Keratinocyte (primary cell): ENCODE measurements at places on chromosomes 7 and 10.

GRCh38 chr7:131501930-131502685 is 54.3 kb downstream of the PODXL start:
- no peak for DNase-seq

DNA sequence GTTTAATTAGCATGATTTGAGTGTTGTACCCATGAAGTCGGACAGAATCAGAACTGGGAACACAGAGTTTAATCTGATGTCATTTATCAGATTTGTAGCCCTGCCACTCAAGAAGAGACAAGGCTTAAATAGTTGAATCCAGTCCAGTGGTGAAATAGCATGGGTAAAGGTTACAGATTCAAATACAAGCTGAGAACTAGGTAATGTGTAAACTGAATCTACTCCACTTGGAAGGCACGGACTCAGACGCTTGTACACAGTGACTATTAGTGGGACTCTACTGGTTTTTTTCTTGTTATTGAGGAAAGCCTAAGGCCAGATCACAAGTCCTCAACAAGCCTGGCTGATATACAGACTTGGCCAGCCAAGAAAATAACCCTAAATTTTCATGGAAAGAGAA is 142.9 kb downstream of the CTTNBP2 start:
- no peak for DNase-seq

DNA sequence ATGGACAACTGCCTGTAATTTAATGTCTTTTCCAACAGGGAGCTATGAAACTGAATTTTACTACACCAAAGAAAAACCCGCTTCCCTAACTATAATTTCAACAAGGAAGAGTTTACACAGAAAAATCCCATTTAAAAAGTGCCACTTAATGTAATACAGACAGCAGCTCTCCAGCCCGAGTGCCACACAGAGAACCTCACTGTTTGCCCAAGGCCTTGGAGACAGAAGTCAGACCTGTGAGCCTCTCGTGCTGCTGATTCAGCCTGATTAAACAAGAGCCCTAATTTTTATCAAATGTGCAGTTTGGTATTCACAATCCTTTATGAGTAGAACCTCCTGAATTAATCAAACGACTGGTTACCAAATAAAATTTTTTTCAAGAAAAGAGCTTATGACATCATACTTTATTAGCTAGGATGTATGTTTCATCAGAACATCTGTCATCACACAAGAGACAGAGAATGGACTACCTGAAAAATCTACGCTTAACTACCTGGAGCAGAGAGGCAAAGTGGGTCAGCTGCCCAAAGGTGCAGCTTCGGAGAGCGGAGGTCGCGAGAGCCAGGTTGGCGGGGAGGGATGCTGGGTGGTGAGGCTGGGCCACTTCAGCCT is 543.6 kb downstream of the SDK1 start:
- no peak for DNase-seq

DNA sequence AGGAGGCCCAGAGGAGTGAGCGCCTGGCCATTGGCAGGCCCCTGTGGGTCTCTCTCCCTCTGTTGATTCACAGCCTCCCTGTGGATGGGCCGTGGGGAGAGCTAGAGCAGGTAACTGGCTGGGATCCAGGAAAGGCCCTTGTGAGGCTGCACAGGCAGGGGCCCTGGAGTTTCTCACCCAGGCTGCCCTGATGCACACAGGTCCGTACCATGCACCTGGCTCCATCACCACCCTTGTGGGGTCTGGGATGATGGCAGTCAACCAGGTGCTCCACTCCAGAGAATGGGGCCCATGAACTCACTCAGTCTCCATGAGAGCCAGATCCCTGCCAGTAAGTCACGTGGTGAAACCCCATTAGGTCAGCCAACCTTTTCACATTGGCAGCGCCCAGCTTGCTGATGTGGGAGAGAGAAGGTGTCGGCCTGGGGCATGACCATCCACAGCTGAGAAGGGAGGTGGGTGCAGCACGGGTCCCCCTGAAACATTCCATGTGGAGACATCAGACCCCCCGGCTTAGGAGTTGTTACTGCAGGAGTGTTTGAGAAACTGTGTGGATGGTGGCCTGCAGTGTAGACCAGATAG is 320.8 kb downstream of the ADARB2 start:
- no peak for DNase-seq

DNA sequence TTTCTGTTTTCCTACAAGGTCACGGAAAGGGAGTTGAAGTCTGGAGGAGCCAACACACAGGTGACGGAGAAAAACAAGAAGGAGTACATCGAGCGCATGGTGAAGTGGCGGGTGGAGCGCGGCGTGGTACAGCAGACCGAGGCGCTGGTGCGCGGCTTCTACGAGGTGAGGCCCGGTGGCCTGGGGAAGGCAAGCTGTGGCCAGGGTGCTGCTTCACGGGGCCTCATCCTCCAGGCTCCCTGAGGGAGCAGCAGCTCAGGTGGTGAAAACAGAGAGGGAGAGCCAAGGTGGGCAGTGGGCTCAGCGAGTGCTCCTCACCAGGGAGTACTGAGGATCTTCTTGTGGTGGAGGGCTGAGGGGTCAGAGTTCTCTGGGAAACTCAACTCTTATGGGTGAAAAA is 32.5 kb upstream of the STK17A start:
- no peak for DNase-seq
